ENCODE measurements at places on chromosomes 7 and 10. TPM values are rescaled to one million over a fixed set of nuclear protein-coding genes. Genes with fewer than 3 reads are reported as not detected.
A peak's percentile ranks its signal among the peaks of the same experiment; 100 is the strongest.

GRCh38 chr10:111076191-111076681 is 593 bp upstream of the ADRA2A start:
- no peak for DNase-seq

GRCh38 chr7:571718-572415 is 52.2 kb upstream of the PDGFA start:
- no peak for DNase-seq

- peak; percentile 69 for DNase-seq
These were observed 34.6 kb downstream of the LEP start for GRCh38 chr7:128275681-128276080.

GRCh38 chr7:99171731-99172130 is 27.8 kb upstream of the SMURF1 start:
- DNase-seq: no peak

The ATP6V0E2 gene
- 13.3 TPM for total RNA-seq

- no peak for DNase-seq
These were observed 227.4 kb downstream of the TCERG1L start for GRCh38 chr10:131083915-131084790.

The VIPR2 gene
- 11.3 TPM for total RNA-seq

All from vagina (tissue), 2 donors.